ENCODE measurements at places on chromosomes 16 and 17. TPM values are rescaled to one million over a fixed set of nuclear protein-coding genes. Genes with fewer than 3 reads are reported as not detected.

PDE6G gene
- total RNA-seq: 2.5 TPM

MILR1 gene
- total RNA-seq: 1.9 TPM

LPO gene
- total RNA-seq: not detected

SSTR5 gene
- total RNA-seq: 0.11 TPM

KRTAP9-8 gene
- total RNA-seq: not detected

MGAT5B gene
- total RNA-seq: 20.2 TPM

NRN1L gene
- total RNA-seq: 0.29 TPM

NOD2 gene
- total RNA-seq: not detected
